ENCODE measurements at places on chromosomes 16 and 17.

DNA sequence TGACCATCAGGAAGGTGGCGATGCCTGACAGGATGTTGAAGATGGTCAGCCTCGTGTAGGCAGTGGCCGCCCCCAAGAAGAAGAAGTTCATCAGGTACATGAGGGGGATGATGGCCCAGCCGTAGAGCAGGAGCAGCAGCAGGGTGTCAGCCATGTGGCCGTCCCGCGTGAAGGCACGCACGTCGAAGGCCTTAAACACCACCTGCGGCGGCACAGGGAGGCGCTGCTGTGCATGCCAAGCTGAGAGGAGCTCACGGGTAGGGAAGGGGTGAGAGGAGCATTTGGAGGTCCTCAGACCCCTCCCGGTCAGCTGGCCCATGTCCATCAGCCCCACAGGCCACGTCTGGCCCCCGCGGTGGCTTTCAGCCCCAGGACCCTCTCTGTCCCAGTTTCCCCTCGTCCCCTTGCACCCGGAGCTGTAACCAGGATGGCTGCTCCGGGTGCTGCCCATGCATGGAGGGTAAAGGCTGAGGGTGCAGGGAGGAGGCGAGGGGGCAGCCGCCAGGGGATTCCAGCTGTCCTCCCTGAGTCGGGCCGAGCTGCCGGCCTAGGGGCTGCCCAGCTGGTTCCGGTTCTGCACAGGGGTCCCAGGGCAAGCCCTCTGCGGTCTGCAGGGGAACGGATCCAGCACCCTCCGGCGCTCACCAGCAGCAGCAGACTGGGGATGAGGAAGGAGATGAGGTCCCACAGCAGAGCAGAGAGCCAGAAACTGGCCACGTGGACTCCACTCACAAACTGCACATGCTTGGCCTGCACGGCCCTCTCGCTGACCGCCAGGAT is 17.1 kb upstream of the RNPS1 start:
- DNase-seq: no peak

GRCh38 chr17:69815406-69815805 is 259.6 kb upstream of the KCNJ16 start:
- DNase-seq: no peak

DNA sequence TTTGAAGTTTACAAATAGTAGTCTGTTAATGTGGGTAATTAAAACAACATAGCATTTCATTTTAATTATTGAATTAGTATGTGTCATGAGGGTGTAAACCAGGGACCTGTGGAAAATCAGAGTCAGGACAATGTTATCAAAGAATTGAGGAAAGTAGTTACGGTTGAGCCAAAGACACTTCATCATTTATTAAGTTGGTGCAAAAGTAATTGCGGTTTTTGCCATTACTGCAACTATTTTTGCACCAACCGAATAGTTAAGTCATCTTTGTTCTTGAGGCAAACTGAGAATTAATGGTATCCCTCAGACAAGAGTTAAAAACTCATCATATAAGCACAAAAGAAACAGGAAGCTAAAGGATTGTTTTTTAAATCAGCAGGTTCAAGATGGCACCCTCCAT is 593.7 kb downstream of the KCNJ2 start:
- no peak for DNase-seq

DNA sequence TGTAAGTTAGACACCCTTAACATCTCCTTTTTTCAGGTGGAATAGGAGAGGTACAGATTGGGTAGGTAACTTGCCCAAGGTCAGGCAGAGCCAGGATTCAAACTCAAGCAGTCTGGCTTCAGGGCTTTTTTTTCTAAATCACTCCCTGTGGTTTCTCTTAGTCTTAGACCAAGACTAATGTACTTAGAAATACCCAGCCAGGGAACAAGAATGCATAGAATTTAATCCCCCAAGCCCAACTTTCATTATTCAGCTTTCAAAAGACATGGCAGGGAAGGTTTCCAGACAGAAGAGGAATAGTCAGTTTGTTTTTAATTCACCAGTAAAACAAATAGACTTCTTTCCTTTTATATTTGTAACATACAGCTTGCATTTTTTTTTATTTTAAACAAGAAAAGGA is 305.2 kb upstream of the RBFOX1 start:
- DNase-seq: no peak

DNA sequence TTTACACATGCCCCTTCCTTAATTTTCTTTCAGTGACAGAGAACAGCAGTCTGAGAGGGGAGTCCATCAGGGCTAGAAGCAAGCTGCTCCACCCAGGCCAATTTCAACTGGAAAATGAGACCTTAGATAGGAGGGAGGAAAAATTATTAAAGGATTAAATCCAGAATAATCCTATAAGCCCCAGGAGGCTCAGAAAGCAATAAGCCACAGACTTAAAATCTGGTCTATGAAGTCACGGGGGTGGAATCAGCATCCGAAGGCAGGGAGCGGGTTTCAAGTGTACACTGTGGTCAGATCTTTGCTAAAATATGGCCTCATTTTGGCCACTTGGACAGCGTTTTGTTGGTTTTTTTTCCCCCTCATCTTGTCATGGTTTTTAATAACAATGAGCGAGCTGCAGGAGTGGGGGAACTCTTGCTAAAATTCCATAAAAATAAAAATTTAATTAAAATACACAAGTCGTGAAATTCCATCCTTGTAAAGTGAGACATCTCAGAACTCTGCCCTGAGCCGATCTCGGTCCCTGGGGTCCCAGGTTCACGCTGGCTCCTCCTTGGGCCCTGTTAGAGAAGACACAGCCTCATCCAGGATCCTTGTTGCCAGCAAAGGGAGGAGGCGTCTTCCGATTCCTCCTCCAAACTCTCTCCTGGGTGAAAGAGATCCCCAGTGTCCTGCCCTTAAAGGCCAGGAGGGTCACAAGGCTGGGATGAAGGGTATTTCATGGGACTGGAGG is 51.6 kb upstream of the ETV4 start:
- no peak for DNase-seq

- DNase-seq: no peak
Measured at GRCh38 chr16:54696970-54697369, 233.7 kb upstream of the IRX5 start.

- no peak for DNase-seq
Measured at GRCh38 chr16:1182950-1183907, 30.3 kb downstream of the CACNA1H start.

- no peak for DNase-seq
Measured at GRCh38 chr17:57810721-57811637, 38.9 kb downstream of the MRPS23 start.

GRCh38 chr16:84823484-84823883 is 3.7 kb downstream of the CRISPLD2 start:
- no peak for DNase-seq

DNA sequence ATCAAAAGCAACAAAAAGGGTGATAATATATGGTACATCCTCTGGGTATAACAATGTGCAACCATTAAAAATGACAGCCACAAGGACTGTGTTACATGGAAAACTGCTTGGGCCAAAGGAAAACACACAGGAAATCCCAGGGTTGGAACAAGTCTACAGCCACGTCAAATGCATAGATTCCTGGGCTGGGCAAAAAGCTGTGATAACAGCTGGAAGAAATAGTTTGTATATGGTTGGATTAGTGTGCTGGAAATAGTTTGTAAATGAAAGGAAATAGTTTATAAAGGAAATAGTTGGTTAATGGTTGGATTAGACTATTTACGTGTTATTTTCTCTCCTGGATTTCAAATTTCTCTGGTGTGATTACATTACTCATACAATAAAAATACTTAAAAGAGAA is 2.6 kb downstream of the HSD17B2 start:
- DNase-seq: no peak

GRCh38 chr17:12310811-12311210 is 290.1 kb downstream of the MAP2K4 start:
- DNase-seq: no peak

- DNase-seq: no peak
Measured at GRCh38 chr16:56137269-56137668, 54.0 kb upstream of the GNAO1 start.

DNA sequence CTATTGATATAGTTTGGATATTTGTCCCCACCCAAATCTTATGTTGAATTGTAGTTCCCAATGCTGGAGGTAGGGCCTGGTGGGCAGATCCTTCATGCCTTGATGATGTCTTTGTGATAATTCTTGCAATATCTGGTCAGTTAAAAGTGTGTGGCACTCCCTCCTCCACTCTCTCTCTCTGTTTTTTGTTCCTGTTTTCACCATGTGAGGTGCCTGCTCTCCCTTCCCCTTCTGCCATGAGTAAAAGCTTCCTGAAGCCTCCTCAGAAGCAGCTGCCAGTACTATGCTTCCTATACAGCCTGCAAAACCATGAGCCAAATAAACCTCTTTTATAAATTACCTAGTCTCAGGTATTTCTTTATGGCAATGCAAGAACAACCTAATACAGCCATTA is 47.3 kb downstream of the TOM1L2 start:
- DNase-seq: no peak

GRCh38 chr16:48997946-48998345 is 283.7 kb downstream of the CBLN1 start:
- no peak for DNase-seq

DNA sequence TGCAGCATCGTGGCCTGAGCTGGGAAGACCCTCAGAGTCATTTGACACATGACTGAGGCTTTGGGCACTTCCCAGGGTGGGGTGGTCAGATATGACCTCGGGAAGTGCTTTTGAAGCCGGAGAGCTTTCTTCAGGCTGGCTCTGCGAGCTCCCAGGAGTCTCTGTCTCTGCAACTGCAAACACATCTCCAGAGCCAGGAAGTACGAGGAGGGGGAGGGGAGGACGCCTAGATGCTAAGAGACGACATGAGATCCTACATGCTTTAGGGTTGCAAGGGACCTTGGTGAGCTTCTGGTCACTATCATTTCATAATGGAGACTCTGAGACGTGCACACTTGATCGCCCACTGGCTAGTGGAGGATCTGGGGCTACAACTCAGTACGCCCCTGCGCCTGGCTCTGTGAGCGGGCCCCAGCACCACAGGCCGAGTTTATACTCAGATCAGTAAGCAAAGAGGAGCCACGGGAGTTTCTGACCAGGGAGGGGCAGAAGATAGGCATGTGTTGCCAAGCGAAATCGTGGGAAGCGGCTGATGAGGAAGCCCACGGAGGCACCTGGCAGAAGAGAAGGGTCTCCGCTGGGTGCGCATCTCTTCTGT is 527 bp upstream of the MGAT5B start:
- no peak for DNase-seq

GRCh38 chr17:75531721-75532072 is 6.2 kb downstream of the LLGL2 start:
- DNase-seq: no peak
